ENCODE measurements at places on chromosomes 3 and 15.
A peak's percentile ranks its signal among the peaks of the same experiment; 100 is the strongest.

GRCh38 chr3:127131424-127132170 is 61.3 kb upstream of the PRR23E start:
- no peak for DNase-seq

- DNase-seq: no peak
These were observed 343.0 kb downstream of the PLOD2 start for GRCh38 chr3:145817870-145818483.

DNA sequence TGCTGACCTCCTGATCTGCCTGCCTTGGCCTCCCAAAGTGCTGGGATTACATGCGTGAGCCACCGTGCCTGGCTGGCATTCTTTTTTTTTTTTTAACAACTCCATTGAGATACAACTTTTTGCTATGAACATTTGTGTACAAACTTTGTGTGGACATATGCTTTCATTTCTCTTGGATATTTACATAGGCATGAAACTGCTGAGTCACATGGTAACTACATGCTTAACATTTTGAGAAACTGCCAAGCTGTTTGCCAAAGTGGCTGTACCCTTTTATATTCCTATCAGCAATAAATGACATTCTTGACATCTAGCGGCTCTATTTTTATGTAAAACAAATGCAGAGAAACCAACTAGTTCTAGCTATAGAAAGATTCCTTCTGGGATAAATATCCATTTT is 8.7 kb upstream of the YEATS2 start:
- DNase-seq: no peak

- no peak for DNase-seq
These were observed 641.8 kb upstream of the ZNF385D start for GRCh38 chr3:22392859-22393258.

DNA sequence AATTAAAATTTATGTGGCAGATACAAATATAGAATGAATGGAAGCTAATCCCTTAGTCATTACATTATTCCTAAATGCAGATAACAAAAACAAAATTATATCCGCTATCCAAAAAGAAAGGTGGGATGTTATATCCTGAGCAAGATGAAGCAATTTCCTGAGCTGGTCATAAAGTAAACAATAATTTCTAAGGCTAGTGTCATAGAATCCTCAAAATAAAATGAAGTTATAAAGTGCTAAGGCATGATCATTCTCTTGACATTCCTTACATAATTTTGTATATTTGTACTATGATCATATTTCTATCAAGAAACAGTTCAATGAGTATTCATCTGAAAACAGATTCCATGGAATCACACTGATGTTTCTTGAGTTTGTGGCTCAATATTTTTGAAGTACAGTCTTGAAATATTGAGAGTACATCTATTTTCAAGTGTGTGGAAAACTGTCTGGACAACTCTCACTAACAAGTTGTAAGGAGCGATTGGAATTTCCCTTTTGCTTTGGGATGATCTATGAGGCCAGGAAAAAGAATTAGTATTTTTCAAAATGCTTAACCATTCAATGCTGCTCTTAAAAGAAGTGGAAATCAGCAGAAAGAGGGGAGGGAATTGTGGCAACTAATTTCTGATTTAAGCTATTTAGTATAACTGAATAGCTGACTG is 92.4 kb downstream of the ABI3BP start:
- no peak for DNase-seq

- DNase-seq: no peak
These were observed 10.6 kb downstream of the TTC21A start for GRCh38 chr3:39118079-39118478.

DNA sequence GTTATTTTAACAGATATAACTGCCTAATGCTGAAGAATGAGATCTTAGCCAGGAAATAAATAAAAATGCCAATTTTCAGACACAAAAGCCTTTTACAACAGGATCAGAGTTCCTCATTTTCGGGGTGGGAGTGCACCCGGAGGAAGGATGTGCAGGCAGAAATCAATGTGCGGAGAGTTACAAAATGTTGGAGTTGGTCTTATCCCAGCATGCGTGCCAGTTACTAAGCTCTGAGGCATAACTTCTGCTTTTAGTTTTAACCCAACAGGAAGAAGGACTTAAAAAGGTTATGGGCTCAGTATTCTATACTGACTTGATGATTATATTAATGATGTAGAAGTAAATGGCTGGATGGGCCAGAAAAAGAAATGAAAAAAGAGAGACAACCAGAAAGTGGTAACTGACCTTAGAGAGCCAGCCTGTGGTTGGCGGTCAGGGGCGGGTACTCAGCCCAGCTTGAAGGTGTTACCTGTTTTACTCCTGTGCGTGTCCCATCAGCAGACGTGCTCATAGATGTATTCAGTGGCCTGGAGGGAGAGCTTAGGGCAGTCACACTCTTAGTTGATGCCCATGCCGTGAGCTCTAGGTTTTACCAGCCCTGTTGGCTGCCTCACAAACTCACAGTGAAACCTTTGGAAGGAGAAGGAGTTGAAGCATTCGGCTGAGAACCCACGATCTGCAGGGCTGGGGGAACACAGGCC is 164.7 kb downstream of the SV2B start:
- no peak for DNase-seq

DNA sequence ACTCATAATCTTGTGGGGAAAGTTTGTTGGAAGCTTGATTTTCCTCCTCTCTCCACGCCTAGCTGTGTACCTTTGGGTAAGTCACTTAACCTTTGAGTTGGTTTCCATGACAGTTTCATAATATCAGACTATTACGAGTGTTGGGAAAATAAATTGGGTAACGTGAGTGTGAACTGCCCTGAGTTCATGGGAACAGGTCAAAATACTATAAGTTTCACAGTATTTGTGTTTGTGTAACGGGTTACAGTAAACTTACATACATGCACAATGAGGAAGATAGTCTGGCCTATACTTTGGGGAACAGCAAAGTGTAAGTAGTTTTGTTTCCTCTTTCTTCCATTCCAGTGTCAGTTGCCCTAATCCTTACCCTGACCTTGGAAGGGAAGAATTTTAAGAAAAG is 509.9 kb downstream of the MECOM start:
- no peak for DNase-seq

DNA sequence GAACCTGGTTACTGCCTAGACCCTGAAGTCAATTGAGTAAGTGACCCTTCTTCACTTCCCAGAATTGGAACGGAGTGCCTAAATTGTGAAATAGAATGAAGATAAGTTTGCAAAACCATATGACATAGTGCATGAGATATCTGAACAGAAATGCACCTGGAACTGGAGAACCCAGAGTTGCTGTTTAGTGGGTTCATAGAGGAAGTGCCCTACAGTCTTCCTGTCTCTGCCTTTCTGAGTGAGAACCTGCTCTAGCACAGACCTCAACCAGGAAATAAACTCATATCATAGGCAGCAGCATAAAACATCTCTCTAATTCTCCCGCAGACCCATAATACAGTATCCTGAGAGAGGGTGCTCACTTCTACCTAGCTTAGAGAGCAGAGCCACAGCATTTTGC is 82.9 kb downstream of the EOMES start:
- no peak for DNase-seq

GRCh38 chr3:105809208-105809888 is 59.5 kb downstream of the CBLB start:
- DNase-seq: no peak

- DNase-seq: no peak
These were observed 4.5 kb downstream of the ADGRG7 start for GRCh38 chr3:100613721-100614390.

GRCh38 chr3:146306656-146307455 is 56.0 kb upstream of the PLSCR4 start:
- DNase-seq: no peak

DNA sequence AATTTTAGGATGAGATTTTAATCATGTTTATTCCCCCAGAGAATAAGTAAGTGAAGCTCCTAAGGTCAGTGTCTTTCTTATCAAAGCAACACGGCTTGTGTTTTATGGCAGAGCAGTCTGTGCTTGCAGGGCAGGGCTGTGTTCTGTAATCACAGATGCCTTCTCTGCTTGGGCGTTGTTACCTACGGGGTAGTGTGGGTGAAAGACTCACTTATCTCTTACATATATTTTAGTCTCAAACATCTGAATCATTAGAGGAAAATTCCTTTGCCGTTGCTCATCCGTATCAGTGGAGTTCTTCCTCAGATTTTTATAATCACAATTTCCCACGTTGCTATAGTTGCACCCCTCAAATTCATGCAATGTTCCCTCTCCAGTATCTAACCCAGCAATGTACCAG is 271.7 kb upstream of the MEIS2 start:
- DNase-seq: no peak

DNA sequence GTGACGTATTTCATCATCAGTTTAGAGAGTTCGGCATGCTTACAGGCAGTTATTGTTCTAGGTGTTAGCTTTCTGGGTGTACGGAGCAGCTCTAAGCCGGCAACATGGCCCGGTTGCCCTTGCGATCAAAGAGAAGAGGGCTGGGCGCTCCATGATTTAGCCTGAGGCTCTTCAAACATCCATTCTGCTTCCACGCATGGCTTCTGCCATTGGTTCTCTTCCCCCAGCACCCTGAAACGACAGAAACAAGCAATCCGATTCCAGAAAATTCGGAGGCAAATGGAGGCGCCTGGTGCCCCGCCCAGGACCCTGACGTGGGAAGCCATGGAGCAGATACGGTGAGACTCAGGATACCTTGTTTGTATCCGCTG is 574 bp downstream of the NGRN start:
- peak; percentile 22 for DNase-seq

GRCh38 chr3:170057550-170057949 is 19.8 kb downstream of the GPR160 start:
- no peak for DNase-seq
